ENCODE measurements at places on chromosomes 5 and 9.

DNA sequence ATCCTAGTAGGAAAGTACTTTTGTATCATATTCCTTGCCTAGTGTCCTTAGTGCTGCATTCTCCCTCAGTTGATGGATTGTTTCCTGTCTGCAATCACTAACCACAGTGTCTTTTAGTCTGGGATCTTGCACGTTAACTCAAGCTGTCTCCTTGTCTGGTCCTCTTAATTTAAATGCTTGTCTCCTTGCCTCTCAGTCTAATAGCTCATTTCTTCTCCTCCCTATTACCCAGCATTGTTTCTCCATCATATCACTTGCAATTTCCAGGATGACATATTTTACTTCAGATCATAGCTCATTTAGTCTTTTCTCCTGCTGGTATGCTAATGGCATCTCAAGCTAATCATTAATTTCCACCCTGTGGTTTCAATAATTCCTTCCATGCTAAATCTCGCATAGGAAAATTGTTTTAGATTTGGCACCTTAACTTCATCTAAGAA is 2052.0 kb upstream of the C9orf72 start:
- DNase-seq: no peak

GRCh38 chr5:90932052-90932699 is 373.6 kb downstream of the ADGRV1 start:
- DNase-seq: no peak

DNA sequence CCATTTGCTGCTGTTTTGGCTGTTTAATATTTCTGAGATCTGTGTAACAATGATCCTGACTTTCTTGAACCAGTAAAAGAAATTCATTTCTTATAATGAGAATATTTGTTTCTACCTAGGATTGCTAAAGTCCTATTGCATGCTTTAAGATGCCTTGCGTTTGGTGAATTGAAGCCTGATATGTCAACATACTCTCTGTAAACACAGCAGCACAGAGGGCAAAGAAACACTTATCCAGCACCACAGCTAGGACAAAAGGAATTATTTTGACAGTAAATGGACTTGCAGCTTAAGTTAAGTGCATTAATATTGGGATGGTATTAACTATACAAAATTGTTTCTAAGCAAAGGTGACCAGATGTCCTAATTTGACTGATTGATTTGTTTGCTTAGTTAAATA is 2031.2 kb upstream of the CDH6 start:
- no peak for DNase-seq

- DNase-seq: no peak
Observed at GRCh38 chr9:24712206-24712605, 166.5 kb upstream of the IZUMO3 start.

- no peak for DNase-seq
Observed at GRCh38 chr9:134010310-134011173, 14.7 kb upstream of the BRD3OS start.

DNA sequence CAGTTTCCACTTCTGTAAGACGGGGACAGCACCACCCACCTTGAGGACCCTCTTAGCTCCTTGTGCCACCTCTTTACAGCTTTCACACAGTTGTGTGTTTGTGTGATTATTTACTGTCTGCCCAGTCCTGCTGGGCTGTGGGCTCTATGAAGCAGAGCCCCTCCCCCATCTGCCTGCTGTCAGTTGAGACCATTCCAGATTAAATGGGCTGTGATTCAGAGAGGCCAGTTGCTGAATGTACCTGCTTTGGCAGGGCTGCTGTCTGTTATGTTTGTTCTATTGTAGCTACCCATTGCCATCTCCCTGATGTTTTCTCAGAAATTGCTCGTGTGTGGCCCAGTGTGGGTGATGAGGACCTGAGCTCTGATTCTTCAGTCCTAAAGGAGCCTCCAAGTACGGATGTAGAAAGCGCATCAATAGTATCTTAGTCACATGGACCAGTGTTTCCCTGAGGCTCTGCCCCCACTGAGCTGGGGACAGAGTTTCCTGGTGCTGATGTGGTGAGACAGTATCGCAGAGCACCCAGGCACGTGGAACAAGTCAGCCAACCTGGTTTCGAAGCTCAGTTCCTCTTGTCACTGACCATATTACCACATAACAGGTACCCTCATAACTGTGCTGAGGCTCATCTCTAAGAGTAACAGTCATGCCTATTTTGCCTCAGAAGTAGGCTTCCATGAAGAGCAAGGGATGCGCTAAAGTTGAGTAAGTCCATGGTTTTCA is 3.7 kb downstream of the ANGPTL2 start:
- no peak for DNase-seq

GRCh38 chr9:31355159-31355882 is 1029.1 kb upstream of the ACO1 start:
- no peak for DNase-seq

GRCh38 chr9:101468116-101468515 is 32.5 kb upstream of the ALDOB start:
- DNase-seq: no peak

DNA sequence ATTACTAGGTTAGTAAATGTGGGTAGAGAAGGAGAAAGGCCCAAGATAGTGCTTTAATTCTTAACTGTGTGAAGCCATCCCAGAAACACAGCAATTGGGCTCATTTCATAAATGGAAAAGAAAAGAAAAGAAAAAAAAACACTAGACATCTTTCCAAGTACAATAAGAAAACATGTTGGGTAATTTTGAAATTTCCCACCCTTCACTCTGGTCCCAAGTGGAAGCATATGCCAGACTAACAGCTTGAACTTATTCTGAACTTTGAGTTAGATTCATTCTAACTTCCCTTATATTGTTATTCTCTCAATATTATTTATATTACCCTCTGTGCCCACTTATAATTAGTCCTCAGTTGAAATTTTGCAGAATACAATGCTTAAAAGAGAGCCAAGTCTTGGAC is 113.4 kb upstream of the GHR start:
- no peak for DNase-seq

DNA sequence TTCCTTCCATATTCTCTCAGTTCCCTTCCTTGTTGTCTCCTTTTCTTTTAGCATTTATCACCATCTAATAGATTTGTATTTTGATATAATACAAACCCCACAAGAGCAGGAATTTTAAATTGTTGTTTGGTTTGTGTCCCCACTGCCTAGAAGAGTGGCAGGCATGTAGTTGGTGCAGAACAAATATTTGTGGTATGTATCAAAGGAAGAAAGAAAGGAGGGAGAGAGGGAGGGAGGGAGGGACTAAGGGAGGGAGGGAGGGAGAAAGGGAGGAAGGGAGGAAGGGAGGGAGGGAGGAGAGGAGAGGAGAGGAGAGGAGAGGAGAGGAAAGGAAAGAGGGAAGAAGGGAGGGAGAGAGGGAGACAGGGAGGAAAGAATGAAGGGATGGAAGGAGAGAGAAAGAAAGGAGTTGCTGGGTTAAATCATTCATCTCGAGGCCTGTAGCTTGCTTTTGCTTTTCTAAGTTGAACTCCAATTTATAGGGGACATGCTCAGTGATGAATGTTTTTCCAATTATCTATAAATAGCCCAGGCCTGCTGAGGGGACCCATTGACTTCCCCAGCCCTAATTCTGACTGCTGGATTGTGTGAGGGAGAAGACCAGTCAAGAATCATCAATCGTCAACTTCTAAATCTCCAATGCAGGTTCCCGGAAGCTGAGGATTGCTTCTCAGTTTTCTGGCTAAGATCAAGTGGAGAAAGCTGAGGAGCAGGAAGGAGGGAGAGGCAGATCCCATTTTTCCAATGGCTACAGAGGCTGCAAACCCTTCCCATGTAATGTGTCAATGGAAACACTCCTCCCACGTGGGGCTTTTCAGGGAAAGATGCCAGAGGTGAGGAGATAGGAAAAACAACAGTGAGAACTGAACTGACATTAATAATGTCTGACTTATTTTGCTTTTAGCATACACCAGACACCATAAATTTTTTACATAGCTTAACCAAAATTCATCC is 320.7 kb downstream of the ASTN2 start:
- DNase-seq: no peak

GRCh38 chr5:145479857-145480256 is 355.3 kb downstream of the PRELID2 start:
- no peak for DNase-seq

DNA sequence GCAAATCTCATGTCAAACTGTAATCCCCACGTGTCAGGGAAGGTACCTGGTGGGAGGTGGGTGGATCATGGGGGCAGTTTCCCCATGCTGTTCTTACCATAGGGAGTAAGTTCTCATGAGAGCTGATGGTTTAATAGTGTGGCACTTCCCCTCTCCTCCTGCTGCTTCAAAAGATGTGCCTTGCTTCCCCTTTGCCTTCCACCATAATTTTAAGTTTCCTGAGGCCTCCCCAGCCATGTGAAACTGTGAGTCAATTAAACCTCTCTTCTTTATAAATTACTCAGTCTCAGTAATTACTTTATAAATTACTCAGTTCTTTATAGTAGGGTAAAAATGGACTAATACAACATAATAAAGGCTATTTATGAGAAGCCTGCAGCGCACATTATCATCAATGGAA is 7.1 kb upstream of the CNTRL start:
- no peak for DNase-seq

GRCh38 chr9:136222906-136223285 is 18.0 kb upstream of the LHX3 start:
- no peak for DNase-seq

- DNase-seq: no peak
Observed at GRCh38 chr5:37208883-37209797, 40.0 kb downstream of the CPLANE1 start.

GRCh38 chr9:107665057-107665456 is 175.5 kb upstream of the KLF4 start:
- no peak for DNase-seq

DNA sequence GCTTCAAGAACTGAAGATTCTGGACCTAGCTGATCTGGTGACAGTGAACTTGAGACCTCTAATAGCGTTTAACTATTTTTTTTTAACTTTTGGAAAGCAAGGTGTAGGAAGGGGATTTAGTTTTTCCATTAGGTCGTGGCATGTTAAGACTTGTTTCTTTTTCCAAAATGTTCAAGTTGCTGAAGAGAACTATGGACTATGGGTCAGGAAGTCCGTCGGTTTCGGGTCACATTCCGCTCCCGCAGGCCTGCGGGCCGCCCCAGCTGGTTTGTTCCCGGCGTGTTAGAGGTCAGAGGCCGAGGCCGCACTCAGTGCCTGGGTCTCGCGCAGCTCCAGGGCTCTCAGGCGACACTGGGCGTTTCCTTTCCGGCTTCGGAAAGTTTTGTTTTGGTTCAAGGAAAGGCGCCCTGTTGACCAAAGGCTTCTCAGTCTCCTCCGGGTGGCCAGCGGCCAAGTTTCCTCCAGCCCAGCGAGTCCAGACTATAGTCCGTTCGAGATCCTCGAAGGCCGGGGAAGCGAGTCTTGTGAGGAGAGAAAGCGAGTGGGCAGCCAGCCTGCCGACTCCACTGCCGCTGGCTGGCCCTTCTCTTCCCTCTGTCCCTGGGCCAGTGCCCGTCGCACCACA is 586 bp upstream of the FCHO2 start:
- DNase-seq: peak; percentile 11

DNA sequence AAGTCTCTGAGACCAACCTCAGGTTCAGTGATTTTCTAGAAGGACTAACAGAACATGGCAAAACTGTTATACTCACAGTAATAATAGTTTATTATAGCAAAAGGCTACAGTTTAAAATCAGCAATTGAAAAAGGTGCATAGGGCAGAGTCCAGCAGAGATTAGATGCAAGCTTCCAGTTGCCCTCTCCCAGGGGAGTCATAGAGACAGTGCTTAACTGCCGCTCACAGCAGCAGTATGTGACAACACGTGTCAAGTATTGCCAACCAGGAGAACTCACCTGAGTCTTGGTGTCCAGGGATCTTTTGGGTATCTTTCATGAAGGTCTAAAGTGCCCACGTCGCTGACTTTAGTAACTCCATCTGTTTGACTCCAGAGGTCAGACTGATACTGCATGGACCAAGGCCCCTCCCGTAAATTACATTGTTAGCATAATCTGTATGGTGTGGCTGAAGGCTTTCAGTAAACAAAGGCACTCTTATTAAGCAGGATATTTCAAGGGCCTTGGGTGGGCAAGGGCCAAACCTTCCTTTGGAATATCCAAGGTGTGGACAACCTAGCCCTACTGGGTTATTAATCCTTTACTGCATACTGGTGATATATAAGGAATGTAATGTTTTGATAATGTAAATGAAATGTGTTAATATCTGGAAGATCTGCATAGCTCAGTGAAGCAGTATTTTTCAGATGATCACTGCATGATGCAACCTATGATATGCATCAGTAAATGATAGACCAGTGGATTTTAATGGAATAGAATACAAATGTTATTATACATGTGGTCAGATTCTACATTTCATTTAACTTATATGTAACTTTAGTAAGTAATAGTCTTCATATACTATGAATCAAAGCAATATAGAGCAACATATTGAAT is 44.0 kb downstream of the RASA1 start:
- no peak for DNase-seq

GRCh38 chr5:115855959-115856358 is 14.2 kb downstream of the AP3S1 start:
- DNase-seq: no peak

DNA sequence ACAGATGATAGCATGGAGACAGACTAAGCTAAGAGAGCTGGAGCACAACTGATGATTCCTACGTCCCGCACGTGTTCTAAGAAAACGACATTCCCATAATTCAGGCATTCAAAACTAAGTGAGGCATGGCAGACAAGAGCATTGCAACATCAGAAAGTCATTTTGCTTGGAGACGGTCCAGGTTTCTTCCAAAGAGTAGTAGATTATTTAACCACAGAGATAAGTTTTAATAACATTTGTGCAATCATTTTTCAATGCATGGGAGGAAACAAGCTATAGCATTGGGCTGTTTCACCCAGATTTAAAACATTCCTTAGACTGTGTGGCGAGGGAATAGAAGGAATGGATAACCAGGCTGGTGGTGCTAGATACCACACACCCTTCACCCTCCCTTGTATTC is 117.2 kb downstream of the APBA1 start:
- DNase-seq: no peak

GRCh38 chr5:179825655-179826182 is 5.0 kb downstream of the SQSTM1 start:
- DNase-seq: no peak

DNA sequence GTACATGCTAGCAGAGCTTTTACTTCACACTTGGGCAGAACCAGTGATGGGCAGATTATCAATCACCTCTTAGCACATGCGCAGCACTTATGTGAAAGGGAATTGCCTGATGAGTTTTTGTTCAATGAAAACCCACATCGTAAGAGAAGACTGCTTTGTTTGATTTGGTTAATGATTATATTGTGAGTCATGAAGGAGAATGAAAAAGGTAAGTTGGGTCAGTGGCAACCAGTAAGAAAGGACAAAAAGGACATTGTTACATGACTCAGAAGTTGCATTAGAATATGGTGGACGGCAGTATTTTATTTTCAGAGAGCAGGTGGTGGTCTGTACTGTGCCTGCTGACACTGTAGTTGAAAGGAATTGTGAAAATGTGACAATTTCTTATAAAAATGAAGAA is 127.4 kb downstream of the AOPEP start:
- no peak for DNase-seq

- no peak for DNase-seq
Observed at GRCh38 chr9:134629586-134630392, 11.8 kb upstream of the COL5A1 start.

All from cortex of kidney (tissue), 1 donor.